Activated CD4-positive, alpha-beta T cell treated with anti-CD3 and anti-CD28 coated beads, Interleukin-2, amount 10 ng/mL, durations not matched to agents 24 days and 14 days (primary cell): ENCODE measurements at places on chromosomes 1 and 21. TPM values are rescaled to one million over a fixed set of nuclear protein-coding genes. Genes with fewer than 3 reads are reported as not detected.

DNA sequence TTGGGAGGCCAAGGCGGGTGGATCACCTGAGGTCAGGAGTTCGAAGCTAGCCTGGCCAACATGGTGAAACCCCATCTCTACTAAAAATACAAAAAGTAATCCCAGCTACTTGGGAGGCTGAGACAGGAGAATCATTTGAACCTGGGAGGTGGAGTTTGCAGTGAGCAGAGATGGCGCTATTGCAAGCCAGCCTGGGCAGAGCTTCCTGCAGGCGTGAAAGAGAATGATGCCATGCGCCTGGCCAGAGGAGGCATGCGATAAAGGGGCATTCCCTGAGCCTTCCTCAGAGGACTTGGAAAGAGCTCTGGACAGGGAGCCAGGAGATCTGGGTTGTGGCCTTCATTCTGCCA lies 3.2 kb downstream of the E2F2 start:
- DNase-seq = no peak

DNA sequence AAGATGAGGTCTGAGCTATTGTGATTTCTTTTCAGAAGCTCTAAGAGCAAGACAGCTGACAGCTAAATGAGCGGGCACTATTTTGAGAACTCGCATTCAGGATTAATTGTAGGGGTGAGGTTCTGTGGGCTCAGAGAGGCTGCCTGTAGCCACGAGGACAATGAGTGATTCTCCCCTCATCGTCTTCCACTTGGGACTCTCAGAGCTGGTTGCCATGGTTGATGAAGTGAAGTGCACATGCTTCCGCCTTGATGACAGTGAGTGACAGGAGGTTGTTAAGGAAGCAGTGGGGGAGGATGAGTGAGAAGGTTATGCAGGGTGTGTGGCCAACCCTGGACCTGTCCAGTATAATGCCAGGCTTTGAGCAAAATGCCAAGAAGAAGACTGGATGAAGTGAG lies 341.7 kb downstream of the PCP4 start:
- DNase-seq = no peak

DNA sequence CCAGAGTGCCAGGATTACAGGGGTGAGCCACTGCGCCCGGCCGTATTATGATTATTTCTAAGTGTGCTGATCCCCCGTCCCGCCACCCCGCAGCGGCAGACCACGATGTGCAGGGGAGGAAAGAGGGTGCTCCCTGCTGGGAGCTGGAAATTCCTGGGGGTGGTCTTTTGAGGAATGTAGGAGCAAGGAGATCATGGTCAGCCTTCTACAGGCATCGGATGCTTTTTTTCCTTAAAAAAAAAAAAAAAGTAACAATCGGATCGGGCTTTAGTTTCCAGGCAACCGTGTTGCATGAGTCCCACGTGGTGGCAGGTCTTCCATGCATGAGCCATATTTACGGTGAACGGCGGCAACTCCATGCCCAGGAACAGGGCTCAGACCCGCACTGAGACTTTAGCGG lies 74.2 kb upstream of the COX20 start:
- no peak for DNase-seq

DNA sequence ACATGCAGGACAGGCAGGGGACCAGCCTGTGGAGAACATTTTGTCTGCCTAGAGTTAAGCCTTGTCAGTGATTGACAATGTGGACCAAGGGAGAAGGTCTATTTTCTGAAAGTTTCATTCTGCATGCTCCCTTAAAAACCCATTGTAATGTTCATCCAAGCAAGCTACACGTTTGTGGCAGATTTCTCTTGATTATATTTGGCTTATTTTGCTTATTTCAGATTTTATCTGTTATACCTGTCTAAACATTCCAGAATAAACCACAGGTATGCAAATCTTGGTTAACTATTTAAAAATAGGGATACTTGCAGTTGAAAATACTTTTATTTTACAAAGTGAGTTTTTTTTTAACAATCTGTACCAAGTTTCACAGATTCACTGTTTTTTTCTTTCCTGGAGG lies 78.2 kb upstream of the F3 start:
- DNase-seq = no peak

DNA sequence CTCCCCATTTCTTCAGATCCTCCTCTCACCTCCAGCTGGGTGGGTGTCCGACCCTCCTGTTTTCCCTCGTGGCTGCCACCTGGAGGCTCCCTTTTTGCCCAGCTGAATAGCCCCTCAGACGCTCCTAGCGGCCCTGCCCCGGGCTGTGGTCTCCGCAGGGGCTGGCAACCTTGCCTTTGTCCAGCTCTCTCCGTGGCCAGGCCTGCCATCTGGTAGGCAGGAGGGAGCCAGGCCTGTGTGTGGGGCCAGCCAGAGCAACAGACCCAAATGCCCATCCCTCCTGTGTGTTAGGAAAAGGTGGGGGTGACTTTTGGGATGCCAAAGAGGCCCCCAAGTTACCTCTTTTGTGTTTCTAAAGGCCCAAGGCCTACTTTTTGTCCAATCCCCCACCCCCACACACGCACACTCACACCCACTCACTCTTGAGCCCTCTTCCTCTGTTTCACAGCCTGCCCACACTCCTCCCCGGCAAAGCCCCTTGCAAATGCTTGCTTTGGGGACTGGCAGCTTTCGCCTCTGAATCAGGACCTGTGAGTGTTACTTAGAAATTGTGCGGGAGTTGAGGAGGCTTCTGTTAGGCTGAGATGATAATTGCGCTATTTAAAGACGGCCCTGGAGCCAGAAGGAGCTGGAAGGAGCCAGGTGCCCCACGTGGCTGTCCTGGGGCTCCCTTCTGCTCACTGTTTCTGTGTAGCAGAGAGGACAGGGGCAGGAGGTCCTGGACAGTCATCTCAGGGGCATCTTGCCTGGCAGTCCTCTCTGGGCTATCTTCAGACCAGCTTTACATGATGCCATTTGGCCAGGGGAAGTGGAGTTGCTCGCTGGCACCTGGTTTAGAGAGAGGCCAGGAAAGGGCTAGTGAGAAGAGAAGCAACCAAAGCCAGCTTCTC lies 9.1 kb downstream of the PPFIA4 start:
- no peak for DNase-seq

GRCh38 chr1:125065821-125066180 lies 3881.0 kb downstream of the SRGAP2C start:
- DNase-seq = no peak

DNA sequence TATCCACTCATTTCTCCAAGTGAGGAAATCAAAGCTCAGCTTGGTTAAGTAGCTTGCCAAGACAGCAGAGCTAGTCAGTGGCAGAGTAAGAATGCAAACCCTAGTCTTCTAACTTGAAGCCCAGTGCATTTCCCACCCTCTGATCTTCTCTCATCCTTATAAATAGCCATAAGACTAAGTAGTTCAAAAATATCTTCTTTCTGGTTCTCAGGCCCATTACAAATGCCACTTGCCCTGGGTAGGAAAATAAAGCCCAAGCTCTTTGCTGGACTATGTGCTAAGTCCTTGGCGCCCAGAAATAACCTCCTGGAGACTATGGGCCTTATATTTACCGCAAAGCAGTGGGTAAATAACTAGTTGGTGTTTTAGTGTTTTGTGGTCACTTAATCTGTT lies 505.8 kb downstream of the PLPP3 start:
- DNase-seq = no peak

DNA sequence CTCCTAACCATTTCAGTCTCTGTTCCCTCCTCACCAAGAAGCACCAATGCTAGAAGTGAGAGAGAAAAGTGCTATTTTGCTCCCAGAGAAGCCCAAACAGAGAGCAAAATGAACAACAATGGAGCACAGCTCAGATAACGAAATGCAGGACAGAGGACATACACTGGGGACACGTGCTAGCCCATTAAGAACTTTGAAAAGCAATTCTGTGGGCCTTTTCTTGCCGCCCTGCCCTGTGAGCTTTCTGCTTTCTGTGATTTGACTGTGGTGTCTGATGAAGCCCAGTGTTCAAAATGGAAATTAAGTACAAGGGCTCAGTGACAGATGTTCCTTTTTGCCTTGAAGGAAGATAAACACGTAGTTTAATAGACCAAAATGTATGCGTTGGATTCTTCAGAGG lies 130.8 kb downstream of the S1PR1 start:
- DNase-seq = no peak

DNA sequence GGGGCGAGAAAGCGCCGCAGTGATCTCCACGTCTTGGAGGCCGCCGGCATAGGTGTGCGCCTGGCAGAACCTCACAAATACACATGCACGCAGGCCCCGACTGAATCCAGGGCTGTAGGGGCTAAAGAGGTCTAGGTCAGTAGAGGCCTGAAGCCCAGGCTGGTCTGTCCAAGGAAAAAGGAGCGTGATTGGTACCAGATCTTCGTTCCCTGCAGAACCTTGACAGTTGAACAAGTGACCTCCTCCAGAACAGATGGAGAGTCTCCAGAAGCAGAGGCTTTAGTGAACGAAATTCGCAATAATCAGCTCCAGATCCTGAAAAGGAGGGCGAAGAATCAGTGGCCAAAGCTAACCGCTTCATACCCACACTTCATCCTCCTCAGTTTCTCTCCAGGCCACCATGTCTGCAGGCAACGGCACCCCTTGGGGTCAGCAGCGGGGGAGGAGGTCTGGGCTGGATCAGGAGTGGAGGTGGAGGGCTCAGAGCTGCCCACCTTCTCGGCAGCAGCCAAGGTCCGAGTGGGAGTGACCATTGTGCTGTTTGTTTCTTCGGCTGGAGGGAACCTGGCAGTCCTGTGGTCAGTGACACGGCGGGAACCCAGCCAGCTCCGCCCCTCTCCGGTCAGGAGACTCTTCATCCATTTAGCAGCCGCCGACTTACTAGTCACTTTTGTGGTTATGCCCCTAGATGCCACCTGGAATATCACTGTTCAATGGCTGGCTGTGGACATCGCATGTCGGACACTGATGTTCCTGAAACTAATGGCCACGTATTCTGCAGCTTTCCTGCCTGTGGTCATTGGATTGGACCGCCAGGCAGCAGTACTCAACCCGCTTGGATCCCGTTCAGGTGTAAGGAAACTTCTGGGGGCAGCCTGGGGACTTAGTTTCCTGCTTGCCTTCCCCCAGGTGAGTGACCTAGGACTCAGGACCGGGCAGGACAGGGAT lies 749 bp upstream of the PEX11B start:
- peak; percentile 74 for DNase-seq

SPRR1A gene
- not detected in 2 replicates for total RNA-seq

KRTAP13-2 gene
- not detected in 2 replicates for total RNA-seq

SLC6A9 gene
- total RNA-seq = 6.3 and 6.5 TPM in 2 replicates

PGLYRP4 gene
- not detected in 2 replicates for total RNA-seq

ATXN7L2 gene
- total RNA-seq = 15.1 and 15.6 TPM in 2 replicates

ADAM15 gene
- total RNA-seq = 79.7 and 84.5 TPM in 2 replicates

CELA3A gene
- not detected in 2 replicates for total RNA-seq
